NAMALWA (cell line): ENCODE measurements at places on chromosomes 4 and X.
A peak's percentile ranks its signal among the peaks of the same experiment; 100 is the strongest.

- DNase-seq = no peak
These were observed 95.3 kb downstream of the FANCB start for GRCh38 chrX:14777525-14777924.

DNA sequence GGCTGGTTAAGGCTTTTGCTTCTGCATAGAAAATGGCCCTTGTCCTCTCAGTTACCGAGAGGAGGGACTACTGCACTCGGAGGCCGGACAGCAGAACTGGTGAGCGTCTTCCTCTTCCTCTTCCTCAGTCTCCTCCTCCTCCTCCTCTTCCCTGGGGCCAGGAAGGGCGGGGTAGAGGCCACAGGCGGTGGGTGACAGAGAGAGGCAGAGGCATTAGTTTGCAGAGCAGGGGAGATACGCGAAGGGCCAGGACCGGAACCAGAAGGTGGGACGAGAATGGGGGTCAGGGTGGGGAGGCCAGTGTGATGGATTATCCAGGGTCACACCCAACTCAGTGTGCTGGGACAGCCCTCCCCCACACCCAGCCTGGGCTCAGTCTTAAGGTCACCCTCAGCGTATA, 14.5 kb downstream of the IQSEC2 start:
- DNase-seq = no peak

GRCh38 chr4:75596061-75596460, 34.3 kb downstream of the CDKL2 start:
- no peak for DNase-seq

- no peak for DNase-seq
These were observed 21.8 kb downstream of the SPANXC start for GRCh38 chrX:141220342-141221008.

DNA sequence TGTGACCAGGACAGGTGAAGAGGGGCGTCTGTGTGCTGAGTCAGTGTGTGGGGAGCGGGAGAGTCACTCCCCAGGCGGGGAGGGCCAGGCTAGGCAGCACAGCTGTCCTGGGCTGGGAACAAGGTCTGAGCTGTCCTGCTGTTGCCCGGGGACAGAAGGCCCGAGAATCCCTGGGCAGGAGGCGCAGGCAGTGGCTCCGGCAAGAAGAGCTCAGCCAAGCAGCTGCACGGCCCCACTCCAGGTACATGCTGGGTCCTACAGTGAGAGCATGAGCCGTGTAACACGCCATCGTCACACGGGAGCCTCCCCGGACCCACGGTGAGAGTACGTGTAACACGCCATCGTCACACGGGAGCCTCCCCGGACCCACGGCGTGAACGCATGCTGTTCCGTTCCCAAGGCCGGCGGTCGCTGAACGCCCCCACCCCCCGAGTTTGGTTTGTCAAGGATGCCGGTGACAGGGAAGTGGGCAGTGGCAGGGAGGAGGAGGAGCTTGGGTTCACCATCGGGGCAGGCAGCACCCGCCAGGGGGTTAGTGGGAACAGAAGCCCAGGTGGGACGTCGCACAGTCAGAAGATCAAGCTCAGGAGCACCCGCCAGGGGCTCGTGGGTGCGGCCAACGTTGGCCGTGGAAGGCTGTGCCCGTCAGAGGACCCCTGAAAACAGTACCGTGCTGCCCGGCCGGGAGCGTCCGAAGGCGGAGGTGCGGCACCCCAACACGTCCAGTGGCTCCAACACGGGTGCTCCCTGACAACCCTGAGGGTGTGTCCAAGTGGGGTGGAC, 15.6 kb downstream of the PPP2R3B start:
- DNase-seq = peak; percentile 55

GRCh38 chr4:57063518-57063917, 46.7 kb downstream of the IGFBP7 start:
- no peak for DNase-seq

- DNase-seq = no peak
These were observed 109.6 kb downstream of the TNIP2 start for GRCh38 chr4:2646396-2647149.

- DNase-seq = no peak
These were observed 300.5 kb upstream of the LCORL start for GRCh38 chr4:18321956-18322530.

DNA sequence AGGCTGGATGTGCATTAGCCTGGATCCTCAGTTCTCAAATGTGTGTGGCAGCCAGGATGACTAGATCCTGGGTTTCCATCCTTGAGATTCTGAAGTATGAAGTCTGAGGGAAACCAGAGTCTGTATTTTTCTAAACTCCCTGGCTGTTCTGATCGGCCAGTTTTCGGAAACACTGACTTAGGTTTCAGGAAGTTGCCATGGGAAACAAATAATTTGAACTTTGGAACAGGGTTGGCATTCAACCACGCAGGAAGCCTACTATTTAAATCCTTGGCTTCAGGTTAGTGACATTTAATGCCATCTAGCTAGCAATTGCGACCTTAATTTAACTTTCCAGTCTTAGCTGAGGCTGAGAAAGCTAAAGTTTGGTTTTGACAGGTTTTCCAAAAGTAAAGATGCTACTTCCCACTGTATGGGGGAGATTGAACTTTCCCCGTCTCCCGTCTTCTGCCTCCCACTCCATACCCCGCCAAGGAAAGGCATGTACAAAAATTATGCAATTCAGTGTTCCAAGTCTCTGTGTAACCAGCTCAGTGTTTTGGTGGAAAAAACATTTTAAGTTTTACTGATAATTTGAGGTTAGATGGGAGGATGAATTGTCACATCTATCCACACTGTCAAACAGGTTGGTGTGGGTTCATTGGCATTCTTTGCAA, 67.6 kb downstream of the PDGFRA start:
- no peak for DNase-seq

- no peak for DNase-seq
These were observed 35.7 kb downstream of the DDX53 start for GRCh38 chrX:23035493-23035892.

- DNase-seq = no peak
These were observed 62.6 kb upstream of the LIMCH1 start for GRCh38 chr4:41475402-41475801.

DNA sequence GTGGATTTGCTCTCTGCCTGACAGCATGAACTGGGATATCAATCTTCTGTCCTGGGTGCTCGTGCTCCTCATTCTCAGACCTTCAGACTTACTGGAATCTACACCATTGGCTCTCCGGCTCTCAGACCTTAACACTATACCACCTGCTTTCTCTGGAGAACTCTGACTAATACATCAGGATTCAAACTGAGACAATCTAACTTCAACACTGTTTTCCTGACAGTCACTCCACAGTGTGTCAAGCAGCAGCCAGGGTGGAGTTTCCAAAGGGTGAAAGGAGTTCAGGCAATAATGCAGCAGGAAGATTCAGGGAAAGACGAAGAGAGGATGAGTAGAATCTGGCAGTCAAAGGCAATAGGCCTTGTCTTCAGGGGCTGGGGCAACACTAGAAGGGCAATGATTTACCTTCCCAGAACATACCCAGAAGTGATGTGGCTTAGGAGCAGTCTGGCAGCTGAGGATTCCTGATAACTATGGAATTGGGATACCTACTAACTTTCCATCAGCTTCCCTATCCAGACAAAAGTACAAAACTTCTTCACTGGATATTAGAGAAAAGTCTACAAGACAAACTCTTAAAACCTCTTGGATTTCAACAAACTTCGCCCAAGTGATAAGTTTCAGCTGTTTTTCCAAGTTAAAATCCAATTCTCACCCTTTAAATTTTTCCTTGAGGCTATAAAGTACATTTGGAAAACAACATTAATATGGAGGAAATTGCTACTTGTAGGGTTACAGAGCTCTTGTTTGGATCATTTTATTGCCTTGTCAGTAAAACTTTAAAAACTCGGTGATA, 58.4 kb upstream of the SLIT2 start:
- DNase-seq = no peak

- no peak for DNase-seq
These were observed 38.5 kb upstream of the SHROOM4 start for GRCh38 chrX:50852524-50852923.

- DNase-seq = no peak
These were observed 273.9 kb downstream of the AFF2 start for GRCh38 chrX:148774276-148774675.

DNA sequence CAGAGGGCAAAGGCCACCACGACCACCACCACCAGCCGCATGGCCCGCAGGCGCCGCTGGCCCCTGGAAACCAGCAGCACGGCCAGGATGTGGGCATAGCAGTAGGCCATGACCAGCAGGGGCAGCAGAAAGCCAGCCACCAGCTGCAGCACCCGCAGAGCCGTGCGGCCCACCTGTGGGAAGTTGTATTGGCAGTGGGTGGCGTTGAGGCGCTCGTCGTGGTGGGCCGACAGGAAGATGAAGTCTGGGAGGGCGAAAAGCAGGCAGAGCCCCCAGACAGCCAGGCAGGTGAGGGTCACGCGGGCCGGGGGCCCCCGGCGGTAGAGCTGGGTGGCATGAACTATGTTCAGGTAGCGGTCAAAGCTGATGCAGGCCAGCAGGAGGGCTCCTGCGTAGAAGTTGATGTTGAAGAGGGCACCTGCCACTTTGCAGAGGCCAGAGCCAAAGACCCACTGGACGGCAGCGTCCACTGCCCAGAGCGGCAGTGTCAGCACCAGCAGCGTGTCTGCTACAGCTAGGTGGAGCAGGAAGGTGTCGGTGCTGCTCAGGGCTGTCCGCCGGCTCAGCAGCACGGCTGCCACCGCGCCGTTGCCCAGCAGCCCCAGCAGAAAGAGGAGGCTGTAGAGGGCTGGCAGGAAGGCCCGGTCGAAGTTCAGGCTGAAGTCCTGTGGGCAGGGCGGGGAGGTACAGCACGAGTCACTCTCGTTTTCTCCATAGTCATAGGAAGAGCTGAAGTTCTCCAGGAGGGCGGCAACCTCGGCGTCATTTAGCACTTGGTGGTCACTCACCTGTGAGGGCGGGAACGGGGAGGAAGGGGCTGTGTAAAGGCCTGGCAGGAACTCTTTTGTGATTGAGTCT, 1.4 kb downstream of the CXCR3 start:
- DNase-seq = no peak

GRCh38 chr4:15719506-15719905, 16.6 kb downstream of the BST1 start:
- no peak for DNase-seq

GRCh38 chrX:39309721-39310152, 508.5 kb downstream of the MID1IP1 start:
- no peak for DNase-seq

- DNase-seq = no peak
These were observed 11.6 kb downstream of the SYTL4 start for GRCh38 chrX:100720301-100720700.

GRCh38 chrX:140447150-140447549, 57.7 kb downstream of the SOX3 start:
- no peak for DNase-seq

DNA sequence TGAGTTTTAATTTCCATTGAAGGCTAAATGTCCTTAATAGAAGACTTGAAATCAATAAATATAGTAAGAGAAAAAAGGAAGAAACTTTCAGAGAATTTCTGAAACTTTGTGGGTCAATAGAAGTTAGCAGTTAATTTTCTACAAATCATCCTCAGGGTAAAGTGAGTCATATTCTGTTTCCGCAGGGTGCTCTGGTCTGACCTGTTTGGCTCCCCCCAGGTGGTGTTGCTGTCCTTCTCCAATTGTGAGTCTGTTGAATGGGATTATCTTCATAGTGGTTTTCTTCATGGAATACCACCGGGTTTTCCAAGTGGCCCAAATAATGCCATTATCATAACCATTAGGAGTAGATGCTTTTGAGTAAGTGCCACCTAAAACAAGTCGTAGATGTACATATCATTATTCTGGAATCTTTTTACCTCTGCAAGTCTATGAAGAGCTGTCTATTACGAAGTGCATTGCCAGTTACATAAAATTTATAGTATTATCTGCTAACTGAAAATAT, 7.7 kb downstream of the FGG start:
- no peak for DNase-seq

GRCh38 chrX:70554081-70554480, 109.4 kb downstream of the DLG3 start:
- peak; percentile 41 for DNase-seq

- no peak for DNase-seq
These were observed 66.9 kb downstream of the PTPN13 start for GRCh38 chr4:86661006-86661405.

DNA sequence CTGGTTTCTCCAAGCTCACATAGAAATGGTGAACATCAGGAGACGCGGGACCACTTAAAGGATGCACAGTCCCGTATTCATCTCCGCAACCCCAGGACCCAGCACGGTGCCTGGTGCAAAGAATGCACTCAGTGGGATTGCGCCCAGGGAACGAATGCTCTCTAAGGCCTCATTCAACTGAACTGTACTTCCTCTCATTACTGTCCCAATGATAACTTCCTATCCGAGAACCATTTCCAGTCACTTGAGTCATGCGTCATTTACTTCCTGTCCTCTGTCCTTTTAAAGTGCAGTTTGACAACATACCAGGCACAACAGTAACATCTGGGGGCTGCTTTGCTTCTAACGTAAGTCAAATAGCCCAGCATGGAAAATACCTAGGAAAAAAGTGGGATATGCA, 75.7 kb downstream of the RBM47 start:
- no peak for DNase-seq

GRCh38 chr4:75729836-75730235, 5.5 kb downstream of the USO1 start:
- no peak for DNase-seq

DNA sequence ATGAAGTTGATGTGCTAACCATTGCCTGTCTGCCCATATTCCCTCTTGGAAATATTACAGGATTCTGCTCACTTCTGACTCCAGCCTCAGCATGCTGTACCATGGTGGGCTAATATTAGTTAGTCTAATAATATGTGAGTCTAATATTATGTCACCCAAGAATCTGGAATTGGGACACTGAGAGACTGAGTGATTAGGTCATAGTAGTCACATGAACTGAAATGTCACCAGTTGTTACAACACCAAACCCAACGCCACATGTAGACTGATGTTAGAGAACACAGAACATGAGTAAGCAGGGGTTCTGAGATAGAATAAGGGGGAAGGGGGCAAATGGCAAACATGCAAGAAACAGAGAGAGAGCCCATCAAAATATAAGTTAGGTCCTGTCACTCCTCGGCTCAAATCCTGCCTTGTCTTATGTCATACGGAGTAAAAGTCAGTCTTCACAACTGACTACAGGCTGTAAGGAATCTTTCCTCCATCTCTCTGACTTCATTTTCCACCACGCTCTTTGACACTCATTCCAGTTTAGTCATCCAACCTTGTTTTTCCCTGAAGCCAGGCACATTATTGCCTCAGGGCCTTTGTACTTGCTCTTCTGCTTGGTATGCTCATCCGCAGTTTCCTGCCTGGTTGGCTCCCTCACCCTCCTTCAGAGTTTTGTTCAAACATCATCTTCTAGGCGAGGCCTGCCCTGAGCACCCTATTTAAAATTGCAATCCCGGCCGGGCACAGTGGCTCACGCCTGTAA, 9.6 kb upstream of the SLAIN2 start:
- no peak for DNase-seq

GRCh38 chrX:2645563-2645962, 45.5 kb upstream of the CD99 start:
- DNase-seq = no peak

DNA sequence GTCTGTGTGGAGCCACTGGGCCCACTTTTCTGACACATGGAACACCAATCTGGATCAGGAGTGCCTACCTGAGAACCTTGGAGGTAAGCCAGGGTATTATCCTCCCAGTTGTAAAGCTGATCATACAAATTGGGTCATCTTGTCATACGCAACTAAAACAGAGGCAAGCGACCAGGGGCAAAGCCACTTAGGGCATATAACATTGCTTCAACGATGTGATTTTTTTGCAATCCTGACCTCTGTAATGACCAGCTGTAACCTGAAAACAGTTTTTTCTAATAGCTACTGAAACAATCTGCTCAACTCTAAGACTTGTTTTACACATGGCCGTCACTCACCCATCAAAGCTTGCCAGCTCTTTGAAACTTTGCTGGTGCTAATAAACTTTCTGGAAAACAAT, 261.5 kb upstream of the AGTR2 start:
- DNase-seq = no peak

GRCh38 chr4:54372951-54373350, 143.9 kb downstream of the PDGFRA start:
- DNase-seq = no peak
